ENCODE measurements at places on chromosomes 2 and 18.
A peak's percentile ranks its signal among the peaks of the same experiment; 100 is the strongest.

- no peak for DNase-seq
Measured at GRCh38 chr2:210963386-210963785, 407.0 kb downstream of the CPS1 start.

- no peak for DNase-seq
Measured at GRCh38 chr18:40911582-40912254, 1043.3 kb upstream of the PIK3C3 start.

- DNase-seq, result peak; percentile 25
Measured at GRCh38 chr18:73563901-73564472, 583.6 kb downstream of the FBXO15 start.

GRCh38 chr2:172901913-172902312 lies 166.3 kb downstream of the RAPGEF4 start:
- DNase-seq, result no peak

GRCh38 chr18:58387716-58388115 lies 241.2 kb downstream of the ALPK2 start:
- DNase-seq, result no peak

DNA sequence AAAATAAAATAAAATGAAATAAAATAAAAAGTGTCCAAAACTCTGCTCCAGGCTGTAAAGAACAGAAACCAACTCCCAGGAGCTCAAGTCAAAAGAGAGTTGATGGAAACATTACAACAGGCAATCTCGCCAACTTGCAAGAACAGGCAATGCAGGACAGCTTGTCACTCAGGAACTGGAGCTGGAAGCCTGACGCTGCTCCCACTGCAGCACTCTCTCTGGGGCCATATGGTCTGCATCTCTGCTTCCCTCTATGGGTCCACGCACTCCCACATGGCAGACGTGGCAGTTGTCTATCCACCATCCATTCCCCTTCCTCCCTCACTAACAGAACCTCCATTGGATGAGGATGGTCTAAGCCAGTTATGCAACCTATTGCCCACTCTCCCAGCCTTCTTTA lies 23.3 kb upstream of the ARPC2 start:
- no peak for DNase-seq

DNA sequence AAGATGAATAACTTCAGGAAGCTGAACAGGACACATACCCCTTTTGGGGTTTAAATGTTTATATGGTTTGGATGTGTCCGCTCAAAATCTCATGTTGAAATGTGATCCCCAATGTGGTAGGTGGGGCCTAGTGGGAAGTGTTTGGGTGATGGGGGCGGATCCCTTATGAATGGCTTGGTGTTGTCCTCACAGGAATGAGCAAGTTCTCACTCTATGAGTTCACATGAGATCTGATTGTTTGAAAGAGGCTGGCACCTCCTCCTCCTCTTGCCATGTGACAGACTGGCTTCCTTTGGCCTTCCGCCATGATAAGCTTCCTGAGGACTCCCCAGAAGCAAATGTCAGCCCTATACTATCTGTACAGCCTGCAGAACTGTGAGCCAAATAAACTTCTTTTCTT lies 88.6 kb upstream of the ZNF532 start:
- DNase-seq, result no peak

DNA sequence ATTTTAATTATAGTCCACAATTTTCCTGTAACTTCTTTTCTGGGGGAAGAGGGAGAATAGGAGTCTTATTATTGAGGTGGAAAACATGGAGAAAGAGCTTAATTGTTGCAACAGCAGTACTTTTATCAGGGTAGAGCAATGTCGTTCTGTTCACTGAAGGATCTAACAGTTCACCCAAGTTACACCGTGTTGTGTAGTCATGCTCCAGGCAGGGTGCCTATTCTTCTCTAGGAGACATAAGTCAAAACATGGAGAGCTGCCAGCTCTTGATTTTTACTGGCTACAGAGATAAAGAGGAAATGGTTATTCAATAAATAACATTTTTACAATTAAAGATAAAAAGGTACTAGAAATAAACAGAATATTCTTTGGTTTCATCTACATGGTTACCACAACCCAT lies 594.3 kb upstream of the NETO1 start:
- DNase-seq, result no peak

DNA sequence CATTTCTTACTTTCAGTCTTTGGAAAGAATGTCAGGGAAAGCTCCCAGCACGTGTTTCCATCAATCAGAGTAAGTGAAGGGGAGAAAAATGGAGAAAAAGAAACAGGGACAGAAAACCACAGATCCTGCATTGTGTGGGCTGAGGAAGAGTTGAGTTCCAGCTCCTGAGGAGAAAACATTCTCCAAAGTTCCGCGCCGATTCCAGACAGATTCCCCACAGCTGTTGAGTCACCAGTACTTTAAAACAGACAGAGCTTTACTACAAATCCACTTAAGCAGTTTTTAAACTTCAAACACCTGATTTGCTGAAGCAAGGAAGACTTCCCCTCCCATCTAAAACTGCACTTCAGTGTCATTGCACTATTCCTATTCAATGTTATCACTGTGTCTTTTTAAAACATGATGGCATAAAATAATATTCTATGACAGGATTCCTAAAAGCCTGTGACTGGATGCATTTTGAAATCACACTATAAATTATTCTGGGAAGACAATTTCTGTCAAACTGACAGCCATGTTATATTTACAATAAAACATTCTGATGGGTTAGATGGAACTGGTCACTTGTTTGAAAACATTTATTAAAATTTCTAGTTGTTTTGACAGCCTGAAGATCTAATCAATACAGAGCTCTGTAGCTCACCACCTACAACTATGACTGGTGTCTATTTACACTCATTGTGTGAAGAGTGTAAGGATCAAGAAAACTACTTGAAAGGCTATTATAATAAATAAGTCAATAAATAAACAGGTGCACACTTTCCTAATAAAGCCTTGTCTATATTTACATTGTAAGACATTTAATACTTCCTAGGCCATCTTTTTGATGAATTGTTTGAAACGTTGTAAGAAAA lies 40.9 kb downstream of the TCF4 start:
- no peak for DNase-seq

- DNase-seq, result no peak
Measured at GRCh38 chr18:45169610-45170009, 445.7 kb upstream of the SLC14A2 start.

GRCh38 chr2:37987098-37987775 lies 62.1 kb downstream of the RMDN2 start:
- no peak for DNase-seq

DNA sequence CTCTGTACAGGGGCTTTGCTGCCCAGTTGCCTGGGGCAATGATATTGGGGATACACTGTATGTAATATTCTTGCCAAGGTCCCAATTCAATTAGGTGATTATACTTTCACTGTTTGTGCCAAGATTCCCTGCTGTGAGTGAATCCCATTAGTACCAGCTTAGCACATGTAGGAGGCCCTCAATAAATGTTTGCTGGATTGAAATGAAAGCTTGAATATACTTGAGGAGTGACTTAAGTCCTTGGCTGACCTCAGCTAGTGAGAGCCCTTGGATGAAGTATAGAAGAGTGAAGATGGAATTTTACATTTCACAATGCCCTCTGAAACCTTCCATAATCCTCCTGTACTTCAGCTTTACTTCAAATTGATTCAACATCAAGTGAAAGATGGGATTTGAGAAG lies 102.9 kb downstream of the GATA6 start:
- no peak for DNase-seq

DNA sequence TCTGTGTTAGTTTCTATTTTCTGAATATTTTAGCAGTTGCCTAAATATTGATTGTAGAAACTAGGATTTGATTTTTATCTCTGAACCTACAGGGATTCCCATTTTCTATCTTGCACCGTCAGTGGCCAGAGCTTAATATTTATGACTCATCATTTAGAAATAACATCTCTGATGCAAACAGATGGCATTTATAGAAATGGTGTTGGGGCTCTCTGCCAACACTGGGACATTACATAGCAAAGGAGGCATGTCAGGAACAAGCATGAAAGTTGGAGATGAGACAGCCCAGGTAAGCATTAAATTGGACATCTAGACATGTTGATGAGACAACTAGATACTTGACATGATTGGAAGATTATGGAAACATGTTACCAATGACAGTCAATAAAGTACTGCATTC lies 165.3 kb upstream of the SYT4 start:
- no peak for DNase-seq

GRCh38 chr2:67208887-67209500 lies 188.1 kb upstream of the ETAA1 start:
- DNase-seq, result no peak

DNA sequence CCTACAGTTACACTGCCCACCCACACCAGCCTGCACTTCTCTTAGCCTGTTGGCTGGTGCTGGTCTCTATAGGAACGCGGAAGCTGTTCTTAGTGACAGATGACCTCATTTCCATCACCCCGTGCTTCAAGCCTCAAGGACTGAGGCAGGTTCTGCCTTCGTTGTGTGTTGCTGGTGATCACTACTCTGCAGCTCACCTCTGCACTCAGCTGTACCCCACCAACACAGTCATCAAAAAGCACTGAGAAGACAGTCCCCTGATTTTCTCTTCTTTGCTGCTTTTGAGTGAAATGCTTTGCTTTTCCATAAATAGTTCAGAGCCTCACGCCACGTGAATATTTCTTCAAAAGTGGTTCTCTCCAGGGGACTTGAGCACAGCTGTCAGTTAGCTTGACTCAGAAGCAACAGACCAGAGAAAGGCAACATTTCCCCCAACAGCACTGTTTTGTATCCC lies 225.7 kb upstream of the CCDC150 start:
- DNase-seq, result no peak

DNA sequence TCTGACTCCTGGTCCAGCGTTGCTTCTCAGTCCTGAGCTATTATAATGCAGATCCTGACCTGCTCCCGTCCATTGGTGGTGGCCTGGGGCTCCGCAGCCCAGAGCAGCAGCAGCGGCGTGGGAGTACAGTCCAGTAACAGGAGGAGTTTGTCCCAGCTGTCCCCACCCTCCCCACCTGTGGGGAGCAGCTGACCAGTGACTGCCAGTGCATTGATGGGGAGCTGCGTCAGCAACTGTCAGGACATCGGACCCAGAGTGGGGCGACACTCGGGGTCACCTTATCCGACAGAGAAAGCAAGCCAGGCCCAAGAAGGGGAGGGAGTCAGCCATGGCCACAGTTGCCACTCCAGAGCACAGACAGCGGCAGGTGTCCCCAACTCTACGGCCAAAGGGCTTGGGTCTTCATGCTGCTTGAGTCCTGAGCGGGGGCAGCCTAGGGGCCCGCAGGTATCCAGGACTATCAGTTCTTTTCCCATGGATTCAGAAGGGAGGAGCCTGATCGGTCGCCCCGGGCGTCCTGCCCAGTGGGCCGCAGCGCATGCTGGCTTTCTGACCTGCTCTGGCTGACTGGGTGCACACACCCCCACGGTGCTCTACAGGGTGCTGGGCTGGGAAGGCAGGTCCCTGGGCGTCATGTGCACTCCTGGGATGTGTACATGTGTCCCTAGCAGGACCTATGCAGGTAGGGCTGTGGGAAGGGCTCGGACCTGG lies 29.7 kb downstream of the DNMT3A start:
- DNase-seq, result no peak

DNA sequence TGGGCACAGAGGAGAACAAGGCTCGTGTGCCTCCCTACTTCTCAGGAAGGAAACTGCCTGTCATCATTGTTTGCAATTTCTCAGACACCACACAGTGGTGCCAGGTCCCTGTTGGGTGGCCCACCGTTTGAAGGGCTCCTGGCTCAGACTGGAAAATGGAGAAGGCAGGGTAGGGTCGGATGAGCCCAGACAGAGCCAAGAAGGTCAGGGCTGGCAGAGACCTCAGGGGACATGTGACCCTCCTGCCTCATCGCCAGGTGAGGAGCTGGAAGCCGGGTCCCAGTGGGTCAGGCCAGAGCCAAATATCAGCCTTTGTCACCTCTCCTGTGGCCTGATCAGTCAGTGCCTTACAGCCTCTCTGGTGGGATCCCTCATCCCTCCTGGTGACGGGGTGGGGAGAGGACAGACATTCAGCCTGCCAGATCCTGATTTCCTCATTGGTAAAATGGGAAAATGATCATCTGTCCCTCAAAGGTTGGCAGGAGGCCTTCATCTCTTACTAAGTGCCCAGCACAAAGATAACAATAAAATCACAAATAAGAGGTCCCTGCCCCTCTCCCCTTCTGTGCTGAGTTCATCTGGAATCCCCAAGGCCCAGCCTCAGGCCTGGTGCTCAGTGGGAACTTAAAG lies 117.6 kb downstream of the CAPN13 start:
- no peak for DNase-seq

DNA sequence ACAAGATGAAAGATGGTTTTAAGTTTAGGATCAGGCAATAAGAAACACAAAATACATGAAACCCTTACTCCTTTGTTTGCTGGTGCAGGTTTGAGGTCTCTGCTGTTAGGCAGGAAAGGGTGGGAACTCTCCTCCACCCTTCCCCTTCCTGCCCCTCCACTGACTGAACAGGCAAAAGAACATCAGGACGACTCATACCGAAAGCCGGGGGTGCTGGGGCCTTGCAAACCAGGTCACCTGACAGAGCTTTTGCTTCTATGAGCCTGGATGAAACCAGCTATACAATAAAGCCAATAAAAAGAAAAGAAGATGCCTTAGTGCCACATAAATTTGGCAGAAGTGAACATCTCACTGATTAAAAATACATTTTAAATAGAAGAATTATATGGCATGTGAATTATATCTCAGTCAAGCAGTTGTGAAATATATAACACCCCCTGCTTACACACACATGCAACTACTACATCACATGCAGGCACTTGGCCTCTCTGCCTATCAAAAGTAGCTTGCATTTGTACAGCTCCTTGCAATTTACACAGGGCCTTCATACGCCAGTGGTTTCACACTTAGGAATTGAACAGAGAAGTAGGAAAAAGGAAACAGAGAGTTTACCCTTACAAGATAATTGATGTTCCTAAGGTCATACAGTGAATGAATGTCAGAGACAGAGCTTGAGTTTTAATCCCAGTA lies 215.1 kb upstream of the TRIB2 start:
- no peak for DNase-seq

DNA sequence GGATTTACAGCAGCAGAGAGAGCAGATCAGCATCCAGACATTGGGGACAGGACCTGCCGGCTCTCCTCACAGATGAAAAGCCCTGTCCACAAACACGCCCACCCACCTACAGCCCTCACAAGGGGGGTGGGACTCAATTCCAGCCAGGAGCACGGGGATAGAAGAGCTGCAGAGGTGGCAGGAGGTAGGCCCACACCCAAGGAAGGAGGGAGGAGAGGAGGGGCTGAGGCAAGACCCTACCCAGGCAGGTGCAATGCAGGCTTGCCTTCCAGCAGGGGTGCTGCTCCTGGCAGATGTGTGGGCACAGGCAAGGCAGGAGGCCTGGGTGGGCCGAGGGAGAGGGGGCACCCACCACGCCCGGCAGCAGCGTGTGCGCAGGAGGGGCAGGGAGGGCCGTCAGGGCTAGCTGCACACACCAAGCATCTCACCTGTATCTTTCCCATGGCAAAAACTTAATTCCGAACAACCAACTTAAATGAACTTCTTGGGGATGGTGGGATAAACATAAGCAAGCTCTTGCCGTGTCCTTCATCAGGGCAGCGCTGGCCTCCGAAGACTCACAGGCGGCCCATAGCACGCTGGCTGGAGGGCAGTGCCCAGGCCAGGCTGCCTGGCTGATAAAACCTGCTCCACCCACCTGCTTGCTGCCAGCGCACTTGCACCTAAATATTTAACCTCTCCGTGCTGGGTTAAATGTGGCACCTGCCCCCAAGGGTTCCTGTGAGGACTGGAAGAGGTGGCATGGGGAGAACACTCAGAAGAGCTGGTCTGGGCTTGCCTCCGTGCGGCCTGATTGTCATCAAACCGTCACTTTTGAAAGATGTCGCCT lies 219.5 kb downstream of the HDAC4 start:
- no peak for DNase-seq
